ENCODE measurements at places on chromosomes 7 and 10.

GRCh38 chr7:157579425-157579824, 242.6 kb downstream of the DNAJB6 start:
- no peak for DNase-seq

GRCh38 chr7:5699467-5700384, 81.7 kb downstream of the RNF216 start:
- no peak for DNase-seq

DNA sequence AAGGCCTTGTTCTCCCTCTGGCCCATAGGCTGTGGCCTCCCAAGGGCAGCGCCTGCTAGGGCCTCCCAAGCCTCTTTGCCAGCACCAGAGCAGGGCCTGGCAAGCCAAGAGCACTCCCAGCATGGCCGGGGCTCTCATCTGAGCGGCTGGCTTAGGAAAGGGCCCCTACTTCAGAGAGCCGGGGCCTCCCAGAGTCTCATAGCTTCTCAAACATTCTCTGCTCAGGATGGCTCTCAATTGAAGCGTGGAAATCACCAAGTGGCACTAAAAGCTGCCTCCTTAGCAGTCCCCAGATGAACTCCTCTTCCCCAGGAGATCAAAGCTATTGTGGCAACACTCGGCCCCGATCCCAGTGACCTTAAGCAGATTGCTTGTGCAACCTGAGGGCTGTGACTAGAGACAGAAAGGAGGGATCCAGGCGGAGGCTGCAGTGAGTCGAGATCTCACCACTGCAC, 69.4 kb downstream of the FAM53B start:
- no peak for DNase-seq

GRCh38 chr10:102342958-102343357, 52.5 kb upstream of the NFKB2 start:
- DNase-seq = no peak
